ENCODE measurements at places on chromosomes 12 and 14. TPM values are rescaled to one million over a fixed set of nuclear protein-coding genes. Genes with fewer than 3 reads are reported as not detected.

Gene ZC2HC1C
- total RNA-seq: 1.3 TPM

Gene MYBPC1
- total RNA-seq: not detected

Gene PMEL
- total RNA-seq: 0.55 TPM

Gene RILPL2
- total RNA-seq: 4.7 TPM

Gene LRRC74A
- not detected for total RNA-seq

Gene OR6C75
- total RNA-seq: not detected

Gene SYCP3
- total RNA-seq: 1.7 TPM

Gene METTL3
- total RNA-seq: 70.8 TPM

DNA sequence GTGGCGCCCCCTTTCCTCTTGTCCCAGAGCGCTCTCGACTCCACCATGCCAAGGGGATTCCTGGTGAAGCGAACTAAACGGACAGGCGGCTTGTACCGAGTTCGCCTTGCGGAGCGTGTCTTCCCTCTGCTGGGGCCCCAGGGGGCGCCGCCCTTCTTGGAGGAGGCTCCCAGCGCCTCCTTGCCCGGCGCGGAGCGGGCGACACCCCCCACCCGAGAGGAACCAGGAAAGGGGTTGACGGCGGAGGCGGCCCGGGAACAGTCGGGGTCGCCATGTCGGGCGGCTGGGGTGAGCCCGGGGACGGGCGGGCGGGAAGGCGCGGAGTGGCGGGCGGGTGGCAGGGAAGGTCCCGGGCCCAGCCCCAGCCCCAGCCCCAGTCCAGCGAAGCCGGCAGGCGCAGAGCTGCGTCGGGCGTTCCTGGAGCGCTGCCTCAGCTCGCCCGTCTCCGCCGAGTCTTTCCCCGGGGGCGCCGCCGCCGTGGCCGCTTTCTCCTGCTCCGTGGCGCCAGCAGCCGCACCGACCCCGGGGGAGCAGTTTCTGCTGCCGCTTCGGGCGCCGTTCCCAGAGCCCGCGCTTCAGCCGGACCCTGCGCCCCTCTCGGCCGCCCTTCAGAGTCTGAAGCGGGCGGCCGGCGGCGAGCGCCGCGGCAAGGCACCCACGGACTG, 376 bp downstream of the INSM2 start:
- peak overlapping the region; percentile 68 for H3K4me3 ChIP-seq
- no peak overlapping the region for H3K27ac ChIP-seq
- DNase-seq: no peak

GRCh38 chr12:2332236-2332635, 279.4 kb downstream of the CACNA1C start:
- H3K27ac ChIP-seq: no peak overlapping the region
- no peak for DNase-seq
- H3K36me3 ChIP-seq: no peaks in the 10 kb centered on the region
- H3K27me3 ChIP-seq: peaks cover 15% of the 10 kb centered on the region
- H3K4me1 ChIP-seq: no peaks in the 10 kb centered on the region
- no peak overlapping the region for H3K4me3 ChIP-seq

GRCh38 chr12:123479442-123480180, 21.7 kb downstream of the SNRNP35 start:
- no peak overlapping the region for H3K4me3 ChIP-seq
- H3K27me3 ChIP-seq: no peaks in the 10 kb centered on the region
- no peaks in the 10 kb centered on the region for H3K36me3 ChIP-seq
- H3K4me1 ChIP-seq: peaks cover 23% of the 10 kb centered on the region
- no peak for DNase-seq

DNA sequence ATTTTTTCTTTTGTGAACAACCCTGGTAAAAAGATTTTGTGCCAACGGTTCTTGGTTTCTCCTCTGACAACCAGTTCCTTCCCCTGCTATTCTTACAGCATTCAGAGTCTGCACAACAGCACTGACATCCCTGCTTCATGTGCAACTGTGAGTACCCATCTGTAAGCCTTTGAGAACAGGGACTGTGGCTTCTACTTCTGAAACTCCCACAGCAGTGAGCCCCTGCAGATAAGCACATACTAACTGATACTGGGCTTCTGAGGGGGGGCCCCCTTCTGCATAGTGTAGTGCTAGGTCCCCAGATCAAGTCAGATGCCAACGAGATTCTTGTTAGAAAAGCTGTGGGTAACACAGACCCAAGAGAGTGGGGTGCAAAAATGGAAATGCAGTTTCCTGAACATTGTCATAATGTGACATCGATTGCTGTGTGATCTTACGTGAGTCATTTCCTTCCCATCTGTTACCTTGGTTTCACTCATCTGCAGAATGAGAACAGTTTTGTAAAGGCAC, 11.1 kb upstream of the NINJ2 start:
- peak overlapping the region; percentile 94 for H3K27ac ChIP-seq
- peaks cover 70% of the 10 kb centered on the region for H3K4me1 ChIP-seq
- no peaks in the 10 kb centered on the region for H3K27me3 ChIP-seq

DNA sequence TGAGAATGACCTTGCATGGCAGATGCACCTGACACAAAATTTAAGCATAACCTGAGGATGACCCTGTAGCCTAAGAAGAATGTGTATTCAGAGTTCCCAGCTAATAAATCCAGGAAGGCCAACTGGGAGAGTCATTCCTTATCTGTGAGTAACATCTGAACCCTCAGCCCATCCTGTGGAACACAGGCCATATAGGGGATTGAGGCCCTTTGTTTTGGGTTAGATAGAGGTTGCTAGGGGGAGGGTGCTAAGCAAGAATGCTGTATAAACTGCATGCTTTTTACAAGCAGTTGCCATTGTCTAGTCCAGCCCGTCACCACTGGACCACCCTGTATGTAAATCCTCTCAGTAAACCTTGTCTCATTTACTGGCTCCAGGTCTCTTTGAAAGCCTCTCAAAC, 77.0 kb downstream of the BICD1 start:
- peaks cover 1% of the 10 kb centered on the region for H3K36me3 ChIP-seq
- no peaks in the 10 kb centered on the region for H3K27me3 ChIP-seq
- H3K4me1 ChIP-seq: no peaks in the 10 kb centered on the region
- DNase-seq: no peak
- no peak overlapping the region for H3K4me3 ChIP-seq

- H3K4me1 ChIP-seq: peaks cover 6% of the 10 kb centered on the region
- no peak overlapping the region for H3K4me3 ChIP-seq
- H3K27ac ChIP-seq: no peak overlapping the region
- DNase-seq: no peak
- H3K36me3 ChIP-seq: peaks cover 2% of the 10 kb centered on the region
- H3K27me3 ChIP-seq: peaks cover 6% of the 10 kb centered on the region
These were observed 90.9 kb upstream of the PLXNC1 start for GRCh38 chr12:94057262-94058151.

GRCh38 chr14:92470811-92471210, 42.8 kb upstream of the RIN3 start:
- peaks cover 6% of the 10 kb centered on the region for H3K4me1 ChIP-seq
- no peak overlapping the region for H3K27ac ChIP-seq
- no peak overlapping the region for H3K4me3 ChIP-seq
- peaks cover 16% of the 10 kb centered on the region for H3K27me3 ChIP-seq
- no peak for DNase-seq
- H3K36me3 ChIP-seq: peaks cover 2% of the 10 kb centered on the region

GRCh38 chr12:21337959-21338744, 3.4 kb upstream of the SLCO1A2 start:
- H3K36me3 ChIP-seq: no peaks in the 10 kb centered on the region
- H3K27ac ChIP-seq: no peak overlapping the region
- no peak overlapping the region for H3K4me3 ChIP-seq
- DNase-seq: no peak

DNA sequence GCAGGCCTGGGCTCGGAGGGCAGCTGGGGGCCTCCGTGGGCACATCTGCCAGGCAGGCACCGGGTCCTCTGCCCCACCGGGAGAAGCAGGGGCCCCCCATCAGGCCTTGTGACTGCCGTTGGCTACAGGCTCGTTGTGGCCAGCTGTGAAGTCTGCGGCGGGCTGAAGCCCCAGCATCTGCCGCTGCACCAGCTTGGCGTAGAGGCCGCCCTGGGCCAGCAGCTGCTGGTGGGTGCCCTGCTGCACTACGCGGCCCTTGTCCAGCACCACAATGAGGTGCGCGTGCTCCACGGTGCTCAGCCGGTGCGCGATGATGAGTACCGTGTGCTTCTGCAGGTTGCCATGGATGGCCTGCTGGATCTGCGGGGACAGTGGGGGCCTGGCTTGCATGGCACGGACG, 33.9 kb upstream of the VPS37B start:
- H3K27ac ChIP-seq: no peak overlapping the region
- H3K36me3 ChIP-seq: no peaks in the 10 kb centered on the region
- no peaks in the 10 kb centered on the region for H3K27me3 ChIP-seq
- H3K4me1 ChIP-seq: peaks cover 18% of the 10 kb centered on the region

GRCh38 chr12:110616471-110617115, 2.7 kb downstream of the TCTN1 start:
- H3K4me3 ChIP-seq: no peak overlapping the region
- no peaks in the 10 kb centered on the region for H3K27me3 ChIP-seq
- no peak overlapping the region for H3K27ac ChIP-seq
- H3K4me1 ChIP-seq: peaks cover 17% of the 10 kb centered on the region

GRCh38 chr12:127656266-127656665, 610.7 kb upstream of the TMEM132C start:
- no peaks in the 10 kb centered on the region for H3K36me3 ChIP-seq
- no peak overlapping the region for H3K27ac ChIP-seq
- no peak overlapping the region for H3K4me3 ChIP-seq

DNA sequence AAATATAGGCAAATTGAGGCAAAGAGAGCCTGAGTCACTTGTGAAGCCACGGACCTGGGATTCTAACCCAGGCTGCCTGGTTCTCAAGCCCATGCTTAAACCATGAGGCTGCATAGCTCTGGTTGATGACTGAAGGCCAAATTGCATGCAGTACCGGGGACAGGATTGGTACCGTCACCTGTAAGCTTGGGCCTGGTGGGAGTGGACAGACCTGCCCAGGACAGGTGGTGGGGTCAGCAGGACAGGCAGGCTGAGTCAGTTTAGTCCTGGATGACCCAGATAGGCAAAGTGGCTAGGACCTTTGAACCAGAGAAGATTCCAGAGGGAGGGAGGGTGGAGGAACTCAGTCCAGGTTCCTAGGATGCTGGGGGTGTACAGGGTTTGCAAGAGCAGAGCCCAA, 25.8 kb downstream of the RIN3 start:
- peaks cover 85% of the 10 kb centered on the region for H3K4me1 ChIP-seq
- H3K36me3 ChIP-seq: peaks cover 37% of the 10 kb centered on the region
- peak overlapping the region; percentile 72 for H3K27ac ChIP-seq
- H3K4me3 ChIP-seq: peak overlapping the region; percentile 18

- H3K4me3 ChIP-seq: no peak overlapping the region
- no peak for DNase-seq
- no peaks in the 10 kb centered on the region for H3K36me3 ChIP-seq
- H3K4me1 ChIP-seq: no peaks in the 10 kb centered on the region
- H3K27ac ChIP-seq: no peak overlapping the region
- H3K27me3 ChIP-seq: no peaks in the 10 kb centered on the region
These were observed 96.1 kb downstream of the IPO8 start for GRCh38 chr12:30599608-30600007.

GRCh38 chr14:71415404-71415690, 508.1 kb downstream of the PCNX1 start:
- no peak for DNase-seq
- H3K27me3 ChIP-seq: no peaks in the 10 kb centered on the region
- H3K4me1 ChIP-seq: peaks cover 16% of the 10 kb centered on the region
- no peak overlapping the region for H3K4me3 ChIP-seq
- no peak overlapping the region for H3K27ac ChIP-seq

- DNase-seq: no peak
- H3K4me1 ChIP-seq: no peaks in the 10 kb centered on the region
- no peak overlapping the region for H3K27ac ChIP-seq
- H3K36me3 ChIP-seq: no peaks in the 10 kb centered on the region
- H3K4me3 ChIP-seq: no peak overlapping the region
- peaks cover 2% of the 10 kb centered on the region for H3K27me3 ChIP-seq
These were observed 77.9 kb downstream of the NINJ2 start for GRCh38 chr12:585062-586061.

DNA sequence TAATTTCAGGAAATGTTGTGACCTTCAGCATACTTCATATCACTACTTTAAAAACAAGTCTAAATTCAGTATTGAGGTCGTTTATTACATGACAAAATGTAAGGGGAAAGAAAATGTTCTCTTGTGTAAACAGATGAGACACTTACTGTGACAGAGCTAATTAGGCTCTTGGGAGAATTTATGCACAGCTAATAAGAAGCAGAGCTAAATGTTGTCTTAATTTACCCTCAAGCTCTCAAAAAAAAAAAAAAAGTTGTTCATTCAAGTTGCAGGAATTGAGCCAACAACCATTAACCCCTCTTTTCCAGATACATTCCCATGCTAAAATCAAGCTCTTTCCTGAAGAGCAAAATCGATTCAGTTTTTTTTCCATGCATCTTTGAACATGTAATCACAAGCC, 1419.4 kb downstream of the FSCB start:
- no peaks in the 10 kb centered on the region for H3K36me3 ChIP-seq
- H3K27ac ChIP-seq: no peak overlapping the region
- H3K27me3 ChIP-seq: no peaks in the 10 kb centered on the region
- H3K4me1 ChIP-seq: no peaks in the 10 kb centered on the region
- no peak overlapping the region for H3K4me3 ChIP-seq
- no peak for DNase-seq

- peaks cover 31% of the 10 kb centered on the region for H3K4me1 ChIP-seq
- peaks cover 16% of the 10 kb centered on the region for H3K36me3 ChIP-seq
- no peaks in the 10 kb centered on the region for H3K27me3 ChIP-seq
- H3K4me3 ChIP-seq: no peak overlapping the region
- no peak for DNase-seq
- H3K27ac ChIP-seq: no peak overlapping the region
These were observed 531.2 kb upstream of the CCDC196 start for GRCh38 chr14:65954942-65955341.

DNA sequence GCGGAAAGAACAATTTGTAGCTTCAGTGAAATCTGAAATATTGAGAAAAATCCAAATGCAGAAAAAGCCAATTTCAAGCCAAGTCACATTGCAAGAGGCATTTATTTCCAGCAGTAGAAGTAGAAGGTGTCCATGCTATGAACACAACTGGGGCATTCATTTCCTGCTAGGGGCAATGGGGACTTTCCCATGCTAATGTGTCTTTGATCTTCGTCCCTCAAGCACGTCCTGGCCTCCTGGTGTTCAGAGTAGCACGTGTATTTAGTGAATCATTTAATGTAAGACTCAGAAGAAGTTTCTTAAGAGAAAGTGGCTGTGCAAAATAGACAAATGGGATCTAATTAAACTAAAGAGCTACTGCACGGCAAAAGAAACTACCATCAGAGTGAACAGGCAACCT, 267.9 kb downstream of the TMEM132C start:
- no peak overlapping the region for H3K27ac ChIP-seq
- no peak overlapping the region for H3K4me3 ChIP-seq
- H3K36me3 ChIP-seq: no peaks in the 10 kb centered on the region
- no peaks in the 10 kb centered on the region for H3K27me3 ChIP-seq
- DNase-seq: no peak
- no peaks in the 10 kb centered on the region for H3K4me1 ChIP-seq

- DNase-seq: no peak
- no peak overlapping the region for H3K4me3 ChIP-seq
These were observed 2.6 kb upstream of the PRKD1 start for GRCh38 chr14:29930283-29930682.

GRCh38 chr14:99664058-99664936, 19.4 kb downstream of the HHIPL1 start:
- H3K4me1 ChIP-seq: no peaks in the 10 kb centered on the region
- peaks cover 23% of the 10 kb centered on the region for H3K27me3 ChIP-seq
- no peaks in the 10 kb centered on the region for H3K36me3 ChIP-seq
- no peak for DNase-seq
- H3K27ac ChIP-seq: no peak overlapping the region
